ENCODE measurements at places on chromosomes 6 and 20.
A peak's percentile ranks its signal among the peaks of the same experiment; 100 is the strongest.

DNA sequence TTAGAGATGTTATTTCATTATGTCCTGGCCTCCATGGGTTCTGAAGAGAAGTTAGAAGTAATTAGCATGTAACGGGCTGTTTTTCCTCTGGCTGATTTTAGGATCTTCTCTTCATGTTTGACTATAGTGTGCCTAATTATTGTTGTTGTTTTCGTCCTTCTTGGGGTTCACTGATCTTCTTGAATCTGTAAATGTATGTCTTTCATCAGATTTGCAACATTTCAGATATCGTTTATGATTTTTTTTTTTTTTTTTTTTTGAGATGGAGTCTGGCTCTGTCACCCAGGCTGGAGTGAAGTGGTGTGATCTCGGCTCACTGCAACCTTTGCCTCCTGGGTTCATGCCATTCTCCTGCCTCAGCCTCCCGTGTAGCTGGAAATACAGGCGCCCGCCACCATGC lies 246.7 kb downstream of the TFAP2C start:
- peaks cover 4% of the 10 kb centered on the region for H3K27me3 ChIP-seq
- no peak overlapping the region for H3K4me3 ChIP-seq
- H3K36me3 ChIP-seq: no peaks in the 10 kb centered on the region

DNA sequence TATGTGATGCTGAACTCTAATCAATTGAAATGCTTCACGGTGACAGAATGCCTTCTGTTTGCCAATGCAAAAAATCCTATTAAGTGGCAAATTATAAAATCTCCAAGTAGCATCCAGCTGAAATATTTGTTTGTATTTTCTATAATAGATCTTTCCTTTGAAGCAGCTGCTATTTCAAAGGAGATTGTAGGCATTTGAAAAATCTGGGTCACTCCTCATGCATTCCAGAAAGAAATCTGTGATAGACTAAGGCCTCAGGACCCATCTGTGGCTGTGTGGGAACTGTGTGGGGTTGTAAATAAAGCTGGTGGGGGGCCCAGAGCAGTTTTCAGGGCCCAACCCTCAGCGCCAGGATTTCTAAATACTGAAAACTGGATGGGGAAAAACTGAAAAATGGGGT lies 216.9 kb upstream of the ARG1 start:
- no peaks in the 10 kb centered on the region for H3K27me3 ChIP-seq
- H3K36me3 ChIP-seq: no peaks in the 10 kb centered on the region
- no peak overlapping the region for H3K4me3 ChIP-seq
- no peak for DNase-seq
- no peaks in the 10 kb centered on the region for H3K4me1 ChIP-seq

DNA sequence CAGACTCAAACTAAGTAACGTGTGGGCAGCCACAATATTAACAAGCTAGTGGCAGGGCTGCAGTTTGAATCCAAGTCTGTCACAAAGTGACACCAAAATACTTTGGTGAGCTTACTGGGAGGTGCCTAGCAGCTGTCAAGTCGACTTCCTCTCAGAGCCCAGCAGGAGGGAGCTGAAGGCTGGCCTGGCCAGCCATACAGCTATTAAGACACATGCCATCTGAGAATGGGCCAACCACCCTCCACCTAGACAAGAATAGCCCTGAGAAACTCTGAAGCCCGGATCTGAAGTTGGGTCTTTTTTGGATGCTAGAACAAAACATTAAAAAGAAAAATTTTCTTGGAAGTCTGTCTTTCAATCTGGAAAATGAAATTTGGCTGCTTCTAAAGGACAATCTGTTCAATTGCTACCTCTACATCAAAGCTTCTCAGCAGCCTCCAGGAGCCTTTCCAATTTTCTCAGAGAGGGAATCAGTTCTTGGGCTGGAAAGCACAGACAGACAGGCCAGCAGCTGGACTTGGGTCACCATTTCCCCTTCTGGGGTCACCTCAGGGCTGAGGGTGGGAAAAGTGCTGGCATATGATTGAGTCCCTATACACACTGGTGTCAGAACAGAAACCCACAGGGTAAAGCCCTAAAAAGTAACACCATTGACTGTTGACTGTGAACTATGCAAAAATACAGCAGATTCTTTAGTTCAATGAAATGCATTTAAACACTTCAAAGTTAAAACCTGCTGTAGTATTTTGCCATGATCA lies 42.9 kb downstream of the UQCC1 start:
- no peaks in the 10 kb centered on the region for H3K27me3 ChIP-seq
- no peak overlapping the region for H3K4me3 ChIP-seq
- no peaks in the 10 kb centered on the region for H3K4me1 ChIP-seq
- H3K27ac ChIP-seq: no peak overlapping the region

DNA sequence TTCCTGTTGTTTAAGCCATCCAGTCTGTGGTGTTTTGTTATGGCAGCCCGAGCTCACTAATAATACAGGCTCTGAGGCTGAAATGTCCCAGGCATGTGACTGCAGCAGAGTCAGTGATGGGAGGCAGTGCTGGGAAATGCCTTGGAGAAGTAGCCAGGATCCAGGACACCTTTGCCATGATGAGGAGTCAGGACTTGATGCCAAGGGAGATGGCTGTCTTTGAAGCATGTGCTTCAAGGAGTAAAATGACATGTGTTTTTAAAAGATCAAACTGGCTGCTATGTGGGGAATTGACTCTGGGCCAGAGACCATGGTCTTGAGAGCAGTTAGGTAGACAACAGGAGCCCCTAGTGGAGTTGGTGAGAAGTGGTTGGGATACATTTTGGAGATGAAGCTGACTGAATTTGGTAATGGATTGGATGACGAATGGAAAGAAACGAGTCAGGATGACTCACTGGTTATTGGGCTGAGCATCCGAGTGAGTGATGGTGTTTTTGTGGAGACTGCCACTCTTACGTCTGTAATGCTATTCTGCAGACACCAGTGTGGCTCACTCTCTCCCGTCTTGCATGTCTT lies 322.2 kb downstream of the PLCB1 start:
- H3K36me3 ChIP-seq: no peaks in the 10 kb centered on the region
- no peaks in the 10 kb centered on the region for H3K27me3 ChIP-seq
- no peak overlapping the region for H3K4me3 ChIP-seq
- H3K27ac ChIP-seq: no peak overlapping the region
- no peak for DNase-seq
- no peaks in the 10 kb centered on the region for H3K4me1 ChIP-seq

GRCh38 chr20:50513169-50514034 lies 3.2 kb downstream of the PTPN1 start:
- H3K27me3 ChIP-seq: no peaks in the 10 kb centered on the region
- H3K27ac ChIP-seq: no peak overlapping the region
- no peaks in the 10 kb centered on the region for H3K36me3 ChIP-seq
- no peak for DNase-seq
- H3K4me3 ChIP-seq: no peak overlapping the region

- no peaks in the 10 kb centered on the region for H3K27me3 ChIP-seq
- no peak for DNase-seq
- H3K27ac ChIP-seq: no peak overlapping the region
- no peak overlapping the region for H3K4me3 ChIP-seq
- no peaks in the 10 kb centered on the region for H3K36me3 ChIP-seq
Observed at GRCh38 chr6:87908978-87909811, 138.4 kb upstream of the SPACA1 start.

DNA sequence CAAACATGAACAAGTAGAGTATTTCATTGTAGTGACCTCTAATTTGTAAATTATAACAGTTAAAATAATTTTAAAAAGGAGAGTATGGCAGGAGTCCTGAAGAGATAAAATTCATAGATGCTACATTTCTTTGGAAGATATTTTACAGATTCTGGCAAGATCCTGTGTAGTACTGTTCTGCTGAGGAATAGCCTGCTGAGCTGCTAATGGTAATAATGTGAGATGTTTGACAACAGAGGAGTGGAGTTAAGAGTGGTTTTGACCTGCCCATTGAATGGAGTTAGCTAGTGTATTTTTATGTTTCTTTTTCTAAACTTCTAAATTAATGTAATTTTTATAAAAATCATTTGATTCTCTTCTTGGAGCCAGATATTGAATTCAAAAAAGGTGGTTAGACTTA lies 11.8 kb downstream of the CLVS2 start:
- H3K27me3 ChIP-seq: no peaks in the 10 kb centered on the region
- no peak for DNase-seq
- no peak overlapping the region for H3K4me3 ChIP-seq
- no peaks in the 10 kb centered on the region for H3K36me3 ChIP-seq
- H3K4me1 ChIP-seq: no peaks in the 10 kb centered on the region
- H3K27ac ChIP-seq: no peak overlapping the region

- H3K4me1 ChIP-seq: no peaks in the 10 kb centered on the region
- no peak overlapping the region for H3K4me3 ChIP-seq
- H3K36me3 ChIP-seq: no peaks in the 10 kb centered on the region
- H3K27ac ChIP-seq: no peak overlapping the region
- no peak for DNase-seq
Observed at GRCh38 chr6:166806962-166807757, 149.2 kb downstream of the RNASET2 start.

GRCh38 chr6:33813246-33813904 lies 9.6 kb upstream of the MLN start:
- H3K4me3 ChIP-seq: no peak overlapping the region
- DNase-seq: no peak
- H3K4me1 ChIP-seq: no peaks in the 10 kb centered on the region
- no peak overlapping the region for H3K27ac ChIP-seq
- peaks cover 82% of the 10 kb centered on the region for H3K27me3 ChIP-seq

- no peak overlapping the region for H3K4me3 ChIP-seq
- H3K36me3 ChIP-seq: no peaks in the 10 kb centered on the region
- no peak for DNase-seq
Observed at GRCh38 chr20:2336471-2336870, 40.7 kb downstream of the TGM3 start.

GRCh38 chr6:168155193-168155592 lies 76.2 kb upstream of the FRMD1 start:
- H3K4me1 ChIP-seq: no peaks in the 10 kb centered on the region
- no peaks in the 10 kb centered on the region for H3K36me3 ChIP-seq
- DNase-seq: no peak
- H3K27ac ChIP-seq: no peak overlapping the region
- H3K27me3 ChIP-seq: no peaks in the 10 kb centered on the region
- no peak overlapping the region for H3K4me3 ChIP-seq

DNA sequence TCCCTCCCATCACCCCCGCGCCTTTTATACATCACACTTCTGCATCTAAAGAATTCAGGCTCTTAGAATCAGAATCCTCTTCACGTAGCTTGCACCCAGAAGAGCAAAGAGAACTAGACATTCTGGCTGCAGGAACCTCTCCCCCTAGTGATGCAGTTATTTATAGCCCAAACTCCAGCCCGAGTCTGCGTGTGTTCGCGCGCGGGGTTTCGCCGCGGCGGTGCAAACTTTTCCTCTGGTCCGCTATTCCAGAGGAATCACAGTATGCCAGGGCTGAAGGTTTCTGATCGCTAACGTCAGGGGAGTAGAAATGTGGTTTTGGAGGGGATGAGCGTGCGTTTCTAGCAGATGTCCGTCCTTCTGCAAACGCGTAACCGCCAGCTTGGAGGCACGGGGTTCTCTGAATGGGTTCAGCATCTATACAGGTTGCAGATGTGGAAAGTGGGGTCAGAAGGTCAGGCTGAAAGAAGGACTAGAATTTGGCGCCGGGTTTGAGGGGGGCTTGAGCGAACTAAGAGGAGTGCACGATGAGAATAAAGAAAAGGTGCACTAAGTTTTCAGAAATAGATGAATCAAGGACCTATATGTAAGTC lies 1.8 kb downstream of the EPHA7 start:
- DNase-seq: peak; percentile 7
- H3K4me3 ChIP-seq: peak overlapping the region; percentile 85
- H3K36me3 ChIP-seq: no peaks in the 10 kb centered on the region
- H3K27ac ChIP-seq: no peak overlapping the region

DNA sequence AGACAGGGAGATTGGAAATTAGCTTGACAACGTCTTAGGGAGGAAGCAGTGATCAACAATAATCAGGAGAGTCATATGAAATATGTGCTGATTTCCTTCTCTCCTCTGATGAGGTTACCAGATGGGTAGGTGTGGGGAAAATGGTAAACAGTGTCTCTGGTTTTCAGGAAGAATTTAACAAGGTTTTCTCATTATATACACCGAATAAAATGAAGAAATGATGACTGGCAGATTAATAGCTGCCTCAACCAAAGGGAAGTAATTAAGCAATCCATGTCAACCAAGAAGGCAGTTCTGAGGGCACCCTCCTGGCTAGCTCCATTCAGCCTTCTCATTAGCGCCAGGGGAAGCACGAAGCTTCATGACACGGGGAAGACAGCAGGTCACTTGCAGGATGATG lies 12.7 kb upstream of the RAMACL start:
- H3K4me3 ChIP-seq: no peak overlapping the region
- H3K4me1 ChIP-seq: no peaks in the 10 kb centered on the region
- no peaks in the 10 kb centered on the region for H3K36me3 ChIP-seq
- no peaks in the 10 kb centered on the region for H3K27me3 ChIP-seq

DNA sequence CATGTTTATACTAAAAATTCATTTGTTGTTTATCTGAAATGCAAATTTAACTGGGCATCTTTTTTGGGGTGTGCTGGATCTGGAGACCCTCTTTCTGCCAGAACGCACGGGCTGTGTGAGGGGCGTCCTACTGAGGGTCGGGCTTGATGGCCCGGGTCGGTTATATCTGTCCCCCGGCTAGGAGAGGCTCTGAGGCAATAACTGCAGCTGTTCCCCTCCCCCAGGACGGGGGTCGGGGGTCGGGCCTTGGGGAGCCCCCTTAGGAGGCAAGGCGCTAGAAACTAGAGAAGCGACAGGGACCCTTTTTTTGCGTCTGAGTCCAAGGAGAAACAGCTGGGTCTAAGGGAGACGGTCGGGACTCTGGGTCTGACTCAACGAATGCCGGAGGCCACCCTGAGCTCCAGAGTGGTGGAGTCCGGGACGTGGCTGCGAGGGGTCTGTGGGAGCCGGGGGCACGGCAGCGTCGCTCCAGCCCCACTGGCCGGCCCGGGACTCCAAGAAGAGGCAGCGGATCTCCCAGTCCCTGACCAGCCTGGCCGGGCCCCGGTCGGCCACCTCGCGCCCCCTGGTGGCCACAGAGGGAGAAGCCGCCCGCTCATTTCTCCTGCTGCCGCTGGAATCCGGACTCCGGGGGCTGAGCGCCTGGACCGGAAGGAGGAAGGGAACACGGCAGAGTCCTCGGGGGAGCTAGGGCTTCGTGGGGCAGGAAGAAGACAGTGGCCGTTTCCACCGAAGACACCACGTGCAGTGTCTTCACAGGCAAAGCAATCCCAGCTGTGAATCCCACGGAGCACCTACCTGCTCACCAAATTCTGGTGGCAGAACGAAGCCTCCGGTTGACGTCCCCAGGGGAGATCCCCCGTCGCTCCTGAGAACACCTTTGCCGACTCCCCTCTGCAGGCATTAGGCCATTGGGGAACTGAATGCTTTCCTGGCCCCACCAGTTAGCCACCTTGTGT lies 24.0 kb upstream of the SCML4 start:
- H3K4me3 ChIP-seq: peak overlapping the region; percentile 66
- no peaks in the 10 kb centered on the region for H3K36me3 ChIP-seq
- no peak overlapping the region for H3K27ac ChIP-seq
- peak; percentile 62 for DNase-seq

Data from MM.1S (cell line).